Mesenteric fat pad (tissue), 1 donor: ENCODE measurements at places on chromosomes 13 and 19. TPM values are rescaled to one million over a fixed set of nuclear protein-coding genes. Genes with fewer than 3 reads are reported as not detected.

DNA sequence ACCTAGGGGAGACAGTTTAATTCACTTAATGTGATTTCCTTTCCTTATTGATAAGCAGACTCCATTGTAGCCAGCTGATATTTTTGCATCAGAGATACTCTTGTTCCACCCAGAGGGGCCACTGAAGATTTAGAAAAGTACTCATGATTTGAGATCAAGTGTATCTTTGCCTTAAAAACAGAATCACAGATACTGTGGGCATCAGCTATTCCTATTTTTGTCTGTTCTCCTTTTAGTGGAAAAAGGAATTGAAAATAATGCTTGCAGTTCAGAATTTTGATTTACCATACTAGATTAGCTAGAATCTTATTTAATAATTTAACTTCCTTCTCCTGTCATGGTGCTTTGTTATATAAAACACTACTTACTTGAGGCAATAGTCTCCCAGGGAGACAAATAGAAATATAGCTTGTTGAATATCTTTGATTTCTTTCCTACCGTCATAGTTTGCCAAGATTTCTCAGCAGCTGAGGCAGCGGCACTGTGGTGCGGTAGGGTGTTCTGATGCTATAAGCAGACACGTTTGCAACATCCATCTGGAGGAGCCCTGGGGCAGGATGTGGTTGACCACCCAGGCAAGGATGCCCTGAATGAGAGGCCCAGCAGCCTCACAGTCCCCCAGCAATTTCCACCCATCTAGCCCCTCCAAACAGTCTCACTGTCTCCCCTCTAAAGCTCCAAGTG, 47.0 kb upstream of the RAP2A start:
- DNase-seq = no peak

GRCh38 chr13:71149046-71149445, 718.0 kb downstream of the DACH1 start:
- DNase-seq = no peak

GRCh38 chr19:38145623-38146022, 78.4 kb downstream of the DPF1 start:
- no peak for DNase-seq

DNA sequence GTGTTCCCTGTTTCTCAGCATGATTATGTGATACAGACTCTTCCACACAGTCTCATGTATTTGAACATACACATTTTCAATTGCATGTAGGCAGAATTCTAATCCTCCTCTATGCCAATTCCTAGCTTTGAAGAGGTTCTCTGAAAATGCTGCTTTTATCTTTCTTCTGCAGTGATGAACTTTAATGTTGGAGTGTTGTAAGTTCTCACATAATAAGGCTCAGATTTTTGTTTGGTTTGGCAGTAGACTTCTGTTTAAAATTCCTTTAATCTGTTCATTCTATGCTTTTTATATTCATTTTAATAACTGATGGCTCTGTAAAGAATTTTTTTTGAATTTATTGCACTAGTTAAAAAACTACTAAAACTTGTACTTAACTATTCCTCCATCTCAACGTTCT, 225.8 kb downstream of the GGACT start:
- DNase-seq = no peak

DNA sequence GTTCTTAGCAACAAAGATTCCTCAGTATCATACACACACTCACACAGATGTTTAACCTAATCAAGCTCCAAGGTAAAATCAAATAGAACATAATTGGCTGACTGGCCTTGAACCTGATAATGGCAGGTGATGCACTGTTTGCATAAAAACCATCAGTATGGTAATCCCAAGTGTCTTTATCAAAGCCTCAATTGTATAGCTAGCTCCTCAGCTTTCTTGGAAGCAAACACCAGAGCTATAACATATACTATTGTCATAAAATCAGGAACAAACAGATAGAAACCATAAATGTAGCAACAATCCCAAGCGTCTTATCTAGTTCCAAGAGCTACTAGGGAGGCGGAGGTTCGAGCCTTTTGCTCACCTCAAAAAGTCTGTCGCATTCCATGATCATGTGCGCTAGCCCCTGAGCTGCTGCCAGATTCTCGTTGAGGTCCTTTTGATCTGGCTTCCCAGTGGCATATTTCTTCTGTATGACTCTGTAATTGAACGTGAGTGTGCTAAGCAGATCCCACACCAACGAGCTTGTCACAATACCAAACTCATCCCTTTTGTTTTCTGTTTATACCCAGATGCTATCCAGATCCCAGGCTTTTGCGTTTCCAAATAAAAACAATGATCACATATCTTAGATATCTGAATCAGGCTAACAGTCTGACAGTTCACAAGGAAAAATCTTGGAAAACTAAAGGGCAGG, 95.3 kb downstream of the KL start:
- no peak for DNase-seq

- DNase-seq = no peak
Observed at GRCh38 chr19:6736169-6736916, 1.0 kb downstream of the GPR108 start.

DNA sequence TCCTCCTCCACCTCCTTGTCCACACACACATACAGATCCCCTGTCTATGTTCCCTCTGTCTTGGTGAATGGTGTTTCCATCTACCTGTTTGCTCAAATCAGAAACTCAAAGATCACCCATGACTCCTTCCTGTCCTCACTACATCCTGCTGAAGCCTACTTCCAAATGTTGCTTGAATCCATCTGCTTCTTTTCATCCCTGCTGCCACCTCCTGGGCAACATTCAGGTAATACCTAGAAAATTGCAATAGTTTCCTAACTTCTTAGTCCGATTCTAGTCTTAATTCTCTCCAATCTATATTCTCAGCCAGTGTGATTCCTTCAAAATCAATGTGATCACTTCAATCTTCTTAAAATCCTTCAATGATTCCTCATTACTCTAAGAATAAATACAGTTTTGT, 155.5 kb upstream of the STARD13 start:
- DNase-seq = no peak

DNA sequence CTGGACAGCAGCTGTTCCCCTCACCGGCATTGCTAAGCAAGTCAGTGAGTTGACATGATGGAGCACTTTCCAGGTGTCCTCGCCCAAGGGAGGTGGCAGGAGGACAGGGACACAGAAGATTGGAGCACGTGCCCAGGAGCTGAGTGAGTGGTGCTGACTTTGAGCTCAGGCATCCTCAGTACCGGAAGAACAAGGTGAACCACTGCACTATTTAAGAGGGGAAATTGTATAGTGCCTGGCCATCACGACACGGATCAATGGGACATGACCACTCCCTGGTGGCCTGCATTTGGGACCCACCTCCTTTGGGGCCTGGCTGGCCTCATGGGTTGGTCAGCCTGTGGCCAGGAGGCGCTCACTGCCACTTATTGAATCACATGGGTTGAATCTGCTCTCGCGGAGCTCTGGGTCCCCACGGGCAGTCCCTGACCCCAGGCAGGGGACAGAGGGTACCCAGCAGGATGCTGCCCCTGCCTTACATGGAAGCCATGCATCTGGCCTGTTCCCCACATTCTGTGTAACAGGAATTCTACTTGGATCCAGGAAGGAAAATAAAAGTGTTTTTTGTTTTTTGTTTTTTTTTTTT, 206.9 kb upstream of the ZNF536 start:
- DNase-seq = peak; percentile 33

- DNase-seq = no peak
Observed at GRCh38 chr19:33763633-33764371, 32.9 kb upstream of the KCTD15 start.

DNA sequence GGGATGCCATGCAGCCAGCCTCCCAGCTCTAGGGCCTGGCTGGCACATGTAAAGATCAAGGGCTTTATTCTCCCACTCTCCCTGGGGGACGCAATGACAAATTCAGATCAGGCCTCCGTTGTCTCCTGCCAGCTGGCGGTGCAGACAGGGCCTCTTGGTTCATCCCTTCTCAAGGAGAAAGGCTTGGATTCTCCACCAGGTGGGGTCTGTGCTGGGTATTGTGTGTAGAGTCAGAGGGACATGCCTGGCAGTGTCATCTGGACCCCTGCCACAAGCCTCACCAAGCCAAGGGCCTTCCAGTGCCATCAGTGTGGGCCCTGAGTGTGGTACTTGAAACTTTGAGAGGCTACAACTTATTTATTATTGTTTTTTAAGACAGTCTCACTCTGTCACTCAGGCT, 8.4 kb upstream of the PTPRS start:
- DNase-seq = no peak

DNA sequence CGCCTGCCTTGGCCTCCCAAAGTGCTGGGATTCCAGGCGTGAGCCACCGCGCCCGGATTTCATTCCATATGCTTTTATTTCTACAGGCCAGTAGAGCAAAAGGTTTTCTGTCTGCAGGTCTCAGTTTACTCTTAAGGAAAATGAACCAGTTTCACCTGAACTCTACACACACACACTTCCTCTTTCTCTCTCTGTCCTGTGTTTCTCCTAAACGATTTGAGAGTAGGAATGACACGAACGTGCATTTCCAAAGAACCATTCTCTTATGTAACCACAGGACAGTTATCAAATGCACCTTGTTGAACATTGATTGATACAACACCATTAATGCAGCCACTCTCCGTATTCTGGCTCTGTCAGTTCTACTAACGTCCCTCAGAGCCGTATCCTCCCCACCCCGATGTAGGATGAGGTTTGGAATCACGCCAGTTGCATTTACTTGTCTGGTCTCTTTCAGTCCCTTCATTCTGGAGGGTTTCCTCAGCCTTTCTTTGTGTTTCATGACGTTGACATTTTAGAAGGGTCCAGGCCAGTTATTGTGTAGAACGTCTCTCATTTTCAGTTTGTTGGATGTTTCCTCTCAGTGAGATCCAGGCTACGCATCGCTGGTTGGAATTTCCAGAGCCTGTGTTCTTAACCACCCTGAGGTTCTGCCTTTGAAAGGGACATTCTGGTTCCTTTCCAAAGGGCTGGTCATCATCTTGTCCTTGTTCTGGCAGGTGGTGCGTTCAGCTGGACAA, 36.0 kb downstream of the BICRA start:
- no peak for DNase-seq

GRCh38 chr19:6423499-6424194, 964 bp downstream of the KHSRP start:
- DNase-seq = no peak

GRCh38 chr19:29872224-29872731, 60.5 kb downstream of the CCNE1 start:
- no peak for DNase-seq

- DNase-seq = no peak
Observed at GRCh38 chr13:36146511-36147269, 15.5 kb upstream of the DCLK1 start.

GRCh38 chr19:12953799-12954611, 3.0 kb downstream of the GADD45GIP1 start:
- DNase-seq = no peak

DNA sequence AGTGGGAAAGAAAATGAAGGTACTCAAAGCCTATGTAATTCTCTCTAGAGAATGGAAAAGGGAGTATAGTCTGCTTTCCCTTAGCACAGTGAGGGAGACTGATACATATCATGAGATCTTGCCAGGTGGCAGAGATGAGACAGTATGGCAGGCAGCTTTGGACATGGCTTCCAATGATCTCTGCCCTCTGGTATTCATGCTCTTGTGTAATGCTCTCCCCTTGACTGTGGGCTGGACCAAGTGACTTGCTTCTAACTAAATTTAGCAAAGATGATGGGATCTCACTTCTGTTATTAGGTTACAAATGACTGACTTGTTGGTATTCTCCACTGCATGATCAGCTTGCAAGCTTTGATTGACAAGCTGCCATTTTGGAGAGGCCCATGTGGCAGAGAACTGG, 10.2 kb downstream of the ZNF132 start:
- no peak for DNase-seq

- DNase-seq = peak; percentile 26
Observed at GRCh38 chr19:54728167-54728566, 3.9 kb downstream of the KIR3DL3 start.

DNA sequence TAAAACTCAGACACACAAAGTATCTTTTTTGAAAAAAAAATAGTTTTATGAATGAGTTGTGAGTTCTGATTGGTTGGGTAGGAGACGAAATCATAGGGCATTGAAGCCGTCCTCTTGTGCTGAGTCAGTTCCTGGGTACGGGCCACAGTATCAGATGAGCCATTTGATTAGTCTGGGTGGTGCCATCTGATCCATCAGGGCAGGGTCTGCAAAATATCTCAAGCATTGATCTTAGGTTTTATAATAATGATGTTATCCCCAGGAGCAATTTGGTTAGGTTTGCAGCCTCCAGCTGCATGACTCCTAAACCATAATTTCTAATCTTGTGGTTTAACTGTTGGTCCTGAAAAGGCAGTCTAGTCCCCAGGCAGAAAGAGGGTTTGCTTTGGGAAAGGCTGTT, 1310.6 kb downstream of the SLITRK1 start:
- no peak for DNase-seq

GRCh38 chr13:94703271-94703670, 9.1 kb downstream of the SOX21 start:
- DNase-seq = no peak

DNA sequence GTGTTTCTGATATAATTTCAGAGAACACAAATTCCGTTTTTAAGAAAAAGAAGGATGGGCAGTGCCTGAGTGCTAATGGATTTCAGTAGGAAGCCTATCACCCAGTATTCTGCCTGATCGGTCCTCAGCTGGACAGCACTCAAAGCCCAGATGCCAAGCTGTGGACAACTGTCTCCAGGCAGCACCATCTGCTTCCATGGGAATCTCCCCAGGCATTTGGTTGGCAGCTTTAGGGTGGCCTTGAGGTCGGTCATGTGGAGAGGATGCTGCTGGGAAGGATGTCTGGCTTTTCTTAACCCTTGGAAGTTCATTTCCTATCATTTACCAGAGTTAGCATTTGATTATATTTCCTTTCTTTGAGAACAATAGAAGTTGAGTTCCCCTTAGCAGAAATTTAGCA, 311.7 kb downstream of the TBC1D4 start:
- DNase-seq = no peak

GRCh38 chr19:3113100-3114017, 19.2 kb downstream of the GNA11 start:
- DNase-seq = no peak

- no peak for DNase-seq
Observed at GRCh38 chr13:70183041-70183440, 74.8 kb upstream of the KLHL1 start.

DNA sequence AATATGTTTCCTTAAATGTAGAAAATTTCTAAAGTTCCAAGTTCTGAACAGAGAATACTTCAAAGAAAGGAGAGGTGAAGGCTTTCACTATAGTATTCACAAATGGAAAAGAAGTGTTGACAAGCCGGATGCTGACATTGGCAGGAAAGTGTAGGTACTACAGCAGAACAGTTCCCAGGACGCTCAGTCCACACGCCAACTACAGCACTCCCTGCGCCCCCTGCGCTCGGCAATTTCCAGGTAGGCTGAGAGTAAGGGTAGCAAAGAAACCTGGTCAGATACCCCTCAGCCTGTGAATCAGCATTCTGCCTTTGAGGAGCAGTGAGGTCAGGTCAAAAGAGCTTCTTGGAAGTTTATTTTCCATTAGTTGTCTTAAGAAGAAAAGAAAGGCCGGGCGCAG, 115.3 kb downstream of the NALCN start:
- no peak for DNase-seq

Gene MUC16
- total RNA-seq = 0.90 TPM

Gene MYPOP
- total RNA-seq = 10.2 TPM

Gene C1QTNF9
- 1.0 TPM for total RNA-seq

Gene LGI4
- 7.7 TPM for total RNA-seq

Gene ZNF562
- 29.6 TPM for total RNA-seq

Gene DHDH
- total RNA-seq = 0.61 TPM

Gene PSG11
- total RNA-seq = not detected

Gene ZNF99
- 0.10 TPM for total RNA-seq
